ENCODE measurements at places on chromosomes 13 and 19.

- no peak for DNase-seq
Measured at GRCh38 chr19:33055718-33056117, 9.0 kb downstream of the RHPN2 start.

DNA sequence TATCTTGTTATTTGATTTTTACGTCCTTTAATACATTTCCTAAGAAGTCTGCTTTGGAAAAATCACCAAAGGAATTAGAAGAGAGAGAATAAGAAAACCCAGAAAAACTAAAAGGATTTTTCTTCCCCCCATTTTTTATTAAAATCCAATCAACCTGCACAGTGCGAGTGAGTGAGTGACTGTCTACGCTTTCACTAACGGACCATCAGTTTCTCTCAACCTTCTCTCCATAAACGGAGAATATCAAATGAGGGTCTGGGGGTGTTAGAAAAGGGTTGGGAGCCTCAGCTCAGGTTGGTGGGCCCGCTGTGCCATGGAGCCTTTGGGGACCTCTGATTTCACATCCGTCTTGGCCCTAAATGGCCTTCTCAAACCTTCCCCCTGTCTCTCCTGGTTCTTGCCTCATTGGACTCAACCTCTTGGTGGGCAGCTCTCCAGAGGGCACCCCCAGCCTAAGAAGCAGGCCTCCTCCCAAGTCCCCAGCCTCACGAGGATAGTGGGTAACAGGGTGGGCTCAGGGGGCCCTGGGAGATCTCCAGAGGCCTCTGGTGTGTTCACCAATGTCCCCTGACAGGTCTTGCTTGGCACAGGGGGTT lies 763 bp upstream of the LRP3 start:
- no peak for DNase-seq

GRCh38 chr19:15922021-15922420 lies 12.3 kb downstream of the CYP4F11 start:
- no peak for DNase-seq

GRCh38 chr13:58806401-58806800 lies 1174.9 kb downstream of the PCDH17 start:
- DNase-seq: no peak

DNA sequence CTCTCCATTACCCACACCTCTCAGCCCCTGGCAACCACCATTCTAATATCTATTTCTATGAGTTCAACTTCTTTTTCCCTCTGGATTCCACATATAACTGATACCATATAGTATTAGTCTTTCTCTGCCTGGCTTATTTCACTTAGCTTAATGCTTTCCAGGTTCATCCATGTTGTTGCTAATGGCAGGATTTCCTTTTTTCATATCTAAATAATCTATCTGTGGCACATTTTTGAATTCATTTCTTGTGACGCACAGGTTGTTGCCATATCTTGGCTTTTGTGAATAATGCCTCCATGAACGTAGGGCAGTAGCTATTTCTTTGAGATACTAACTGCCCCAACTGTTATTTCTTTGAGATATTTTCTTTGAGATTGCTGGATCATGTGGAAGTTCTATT lies 235.6 kb downstream of the SPRY2 start:
- DNase-seq: no peak

- DNase-seq: no peak
Measured at GRCh38 chr13:78193846-78194245, 275.2 kb upstream of the EDNRB start.

- no peak for DNase-seq
Measured at GRCh38 chr13:27868641-27869435, 51.0 kb upstream of the PDX1 start.

GRCh38 chr13:54433493-54434206 lies 1405.0 kb downstream of the OLFM4 start:
- no peak for DNase-seq

- DNase-seq: no peak
Measured at GRCh38 chr13:113766035-113766800, 7.2 kb downstream of the TMEM255B start.

GRCh38 chr13:103104340-103104739 lies 38.1 kb upstream of the SLC10A2 start:
- DNase-seq: no peak

DNA sequence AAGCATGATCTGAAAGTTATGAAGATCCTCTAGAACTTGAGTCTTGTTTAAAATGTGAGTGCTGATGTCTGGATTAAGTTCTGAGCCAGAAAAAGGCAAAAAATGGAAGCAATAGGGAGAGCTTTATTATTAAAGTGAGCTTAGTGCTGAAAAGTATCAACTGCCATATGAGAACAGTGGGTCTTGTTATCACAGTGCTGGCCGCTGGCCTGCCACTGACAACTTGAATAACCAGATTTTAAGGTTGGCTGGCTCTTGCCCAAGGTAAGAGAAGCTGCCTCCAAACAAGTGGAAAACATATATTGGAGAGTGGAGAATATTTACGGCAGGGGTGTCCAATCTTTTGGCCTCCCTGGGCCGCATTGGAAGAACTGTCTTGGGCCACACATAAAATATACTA lies 33.9 kb downstream of the NUFIP1 start:
- no peak for DNase-seq

DNA sequence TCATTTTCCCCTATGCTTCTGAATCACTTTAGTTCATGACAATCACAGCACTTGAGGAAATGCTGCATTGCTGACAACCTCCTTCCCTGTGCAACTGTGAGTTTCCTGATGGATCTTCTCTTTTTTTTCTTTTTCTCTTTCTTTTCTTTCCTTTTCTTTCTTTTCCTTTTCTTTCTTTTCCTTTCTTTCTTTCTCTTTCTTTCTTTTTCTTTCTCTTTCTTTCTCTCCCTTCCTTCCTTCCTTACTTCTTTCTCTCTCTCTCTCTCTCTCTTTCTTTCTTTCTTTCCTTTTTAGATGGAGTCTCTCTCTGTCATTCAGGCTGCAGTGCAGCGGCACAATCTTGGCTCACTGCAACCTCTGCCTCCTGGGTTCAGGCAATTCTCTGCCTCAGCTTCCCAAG lies 247.9 kb upstream of the HTR2A start:
- DNase-seq: no peak

DNA sequence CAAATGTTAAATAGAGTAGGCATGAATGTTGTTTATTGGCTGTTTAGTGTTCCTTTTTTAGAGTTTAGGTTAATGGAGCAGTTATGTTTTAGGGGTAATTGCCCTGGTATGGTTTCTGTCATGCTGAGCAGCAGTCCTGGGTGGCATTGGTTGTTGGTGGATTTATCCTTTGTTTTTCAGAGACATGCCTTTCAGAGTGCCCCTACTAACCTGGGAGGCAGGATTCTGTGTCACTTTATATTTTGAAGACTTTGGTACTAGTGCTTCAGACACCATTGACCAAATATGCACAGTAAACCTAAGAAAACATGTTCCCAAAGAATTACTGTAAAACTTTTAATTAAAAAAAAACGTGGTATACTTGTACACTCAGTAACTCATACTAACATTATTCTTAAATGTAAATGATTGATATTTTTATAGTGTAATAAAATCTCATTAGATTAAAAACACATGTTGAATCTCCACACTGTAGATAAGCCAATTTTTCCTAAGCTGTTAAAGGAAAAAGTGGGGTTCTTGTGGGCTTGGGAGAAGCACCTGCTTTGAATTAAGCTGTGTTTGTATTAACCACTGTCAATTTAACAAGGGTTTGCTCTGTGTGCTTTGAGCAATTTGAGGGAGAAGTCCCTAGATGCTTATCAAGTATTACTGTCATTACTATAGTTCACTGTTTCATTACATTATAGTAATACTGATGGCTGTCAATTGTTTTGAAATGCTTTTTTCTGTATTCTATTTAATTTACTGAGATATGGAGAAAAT lies 133.2 kb downstream of the LMO7 start:
- DNase-seq: no peak

- no peak for DNase-seq
Measured at GRCh38 chr19:38974624-38975213, 823 bp downstream of the FBXO17 start.
